Effector CD4-positive, alpha-beta T cell (primary cell): ENCODE measurements at places on chromosomes 2 and 18.

DNA sequence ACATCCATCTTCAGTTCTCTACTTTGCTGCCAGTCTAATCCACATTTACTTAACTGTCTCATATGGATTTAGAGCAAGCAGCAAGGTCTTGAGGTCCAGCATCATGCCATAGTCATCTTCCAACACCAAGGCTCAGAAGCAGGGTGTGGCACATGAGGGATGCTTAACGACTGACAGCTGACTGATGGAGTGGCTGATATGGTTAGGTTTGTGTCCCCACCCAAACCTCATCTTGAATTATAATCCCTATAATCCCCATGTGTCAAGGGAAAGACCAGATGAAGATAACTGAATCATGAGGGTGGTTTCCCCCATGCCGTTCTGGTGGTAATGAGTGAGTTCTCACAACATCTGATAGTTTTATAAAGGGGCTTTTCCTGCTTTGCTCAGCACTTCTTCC lies 257.3 kb downstream of the NBAS start:
- no peak for DNase-seq

DNA sequence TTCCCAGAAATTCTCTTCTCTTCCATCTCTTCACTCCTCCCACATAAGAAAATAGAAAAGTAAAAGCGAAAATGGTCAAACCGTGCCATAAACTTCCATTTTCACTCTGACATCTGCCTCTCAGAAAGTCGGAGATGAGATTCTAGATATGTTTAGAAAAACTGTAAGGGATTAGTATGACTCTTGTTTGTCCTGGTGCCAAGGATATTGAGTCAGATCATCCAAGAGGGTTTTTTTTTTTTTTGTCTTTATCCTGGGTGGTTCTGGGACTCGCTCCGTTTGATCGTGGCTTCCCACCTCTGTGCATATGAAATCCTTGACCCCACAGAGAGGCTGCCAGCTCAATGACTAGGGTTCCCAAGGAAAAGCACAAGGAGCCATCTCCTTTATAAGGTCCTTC lies 17.3 kb downstream of the EN1 start:
- DNase-seq: no peak

- no peak for DNase-seq
Observed at GRCh38 chr18:66874375-66874774, 270.5 kb upstream of the CDH19 start.

GRCh38 chr2:12379143-12379542 lies 337.6 kb upstream of the TRIB2 start:
- DNase-seq: no peak

DNA sequence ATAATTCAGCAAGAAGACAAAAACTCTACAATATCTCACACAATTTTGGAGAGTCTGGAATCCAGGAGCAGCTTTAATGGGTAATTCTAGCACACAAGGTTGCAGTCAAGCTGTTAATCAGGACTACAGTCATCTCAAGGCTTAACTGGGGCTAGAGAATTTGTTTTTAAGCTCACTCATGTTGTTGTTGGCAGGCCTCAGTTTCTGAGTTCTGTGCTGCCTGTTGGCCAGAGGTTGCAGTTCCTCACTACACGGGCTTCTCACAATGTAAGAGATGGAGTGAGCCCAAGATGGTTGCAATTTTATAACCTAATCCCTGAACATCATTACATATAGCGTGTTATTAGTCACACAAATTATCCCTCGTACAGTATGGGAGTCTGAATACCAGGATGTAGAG lies 50.6 kb upstream of the TMEFF2 start:
- no peak for DNase-seq

- no peak for DNase-seq
Observed at GRCh38 chr18:64037812-64038414, 68.0 kb downstream of the SERPINB8 start.

- DNase-seq: no peak
Observed at GRCh38 chr2:219440388-219441256, 6.0 kb downstream of the SPEG start.

DNA sequence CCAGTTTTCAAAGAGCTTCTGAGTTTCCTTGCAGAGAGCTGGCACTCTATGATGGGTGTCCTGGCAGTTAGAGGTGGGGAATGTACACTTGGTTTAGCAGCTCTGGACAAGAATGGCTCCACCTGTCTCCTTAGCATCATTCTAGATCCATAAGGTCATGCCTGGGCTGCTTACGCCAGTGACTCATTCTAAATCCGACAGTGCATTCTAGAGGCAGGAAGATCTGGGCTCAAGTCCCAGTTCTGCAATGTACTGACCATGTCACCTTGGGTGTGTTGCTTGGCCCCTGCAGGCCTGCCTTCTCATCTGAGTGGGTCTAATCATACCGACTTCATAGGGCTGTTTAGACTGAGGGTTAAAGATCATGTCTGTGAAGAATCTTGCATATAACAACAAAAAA lies 46.5 kb downstream of the PTGR3 start:
- no peak for DNase-seq

GRCh38 chr2:177289824-177290628 lies 25.5 kb upstream of the NFE2L2 start:
- no peak for DNase-seq

GRCh38 chr2:175580652-175581051 lies 399.1 kb upstream of the ATP5MC3 start:
- no peak for DNase-seq

- no peak for DNase-seq
Observed at GRCh38 chr18:9802175-9803062, 83.4 kb upstream of the TXNDC2 start.
